NCI-H2227 treated with DMSO at 0.1 percent for 48 hours (cell line): ENCODE measurements at places on chromosomes 1 and 21.

DNA sequence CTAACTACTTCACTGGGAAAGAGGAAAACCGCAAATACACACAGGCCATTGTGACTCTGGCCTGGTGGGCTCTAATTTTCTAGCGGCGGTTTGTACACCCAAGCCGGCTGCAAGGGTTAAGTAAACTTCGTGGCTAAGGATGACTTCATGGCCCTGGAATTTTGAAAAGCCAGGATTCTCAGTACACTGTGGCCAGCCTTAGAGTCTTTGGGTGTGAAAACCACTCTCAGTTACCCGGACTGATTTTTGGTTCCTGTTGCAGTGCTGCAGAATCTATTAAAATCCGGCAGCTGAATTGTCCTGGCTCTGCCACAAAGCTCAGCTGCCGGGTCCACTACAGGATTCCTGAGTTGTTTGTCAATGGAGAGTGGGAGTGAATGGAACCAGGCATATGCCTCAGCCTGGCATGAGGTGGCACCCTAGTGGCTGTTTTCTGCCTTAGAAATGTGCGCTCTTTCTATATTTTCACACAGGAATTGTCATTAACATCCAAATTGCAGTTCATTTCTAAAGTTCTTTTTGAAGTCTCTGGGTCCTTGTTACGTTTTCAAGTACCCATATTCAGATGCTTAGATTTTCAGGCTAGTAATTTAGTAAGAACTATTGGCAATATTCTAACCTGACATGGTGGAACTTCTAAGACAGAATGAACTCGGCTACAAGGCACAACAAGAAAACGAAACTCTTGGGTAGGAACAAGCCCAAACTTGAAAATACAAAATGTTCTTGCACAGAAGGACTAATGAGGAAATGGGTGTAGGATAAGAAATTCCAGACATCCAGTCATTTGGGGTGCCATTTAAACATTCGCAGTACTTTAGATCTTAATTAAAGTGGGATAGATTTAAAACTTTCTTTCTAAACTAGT, 255.9 kb downstream of the NFIA start:
- DNase-seq = peak; percentile 65

DNA sequence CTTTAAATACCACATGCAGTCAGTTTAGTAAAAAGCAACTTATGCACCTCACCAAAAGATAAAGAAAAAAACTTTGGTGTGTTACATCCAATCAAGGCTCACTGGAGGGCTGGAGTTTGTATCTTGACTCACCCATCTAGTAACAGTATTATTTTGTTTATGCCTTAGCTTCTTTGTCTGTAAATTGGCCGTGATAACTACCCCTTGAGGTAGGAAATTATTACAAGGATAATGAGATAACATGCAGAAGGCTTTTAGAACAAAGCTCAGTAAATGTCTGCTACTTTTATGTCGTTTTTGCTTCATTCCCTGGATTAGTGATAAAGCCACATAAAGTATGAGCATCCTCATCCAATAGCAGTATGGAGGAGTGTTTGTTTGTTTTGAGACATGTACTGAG, 94.8 kb downstream of the ATP5PO start:
- DNase-seq = no peak

DNA sequence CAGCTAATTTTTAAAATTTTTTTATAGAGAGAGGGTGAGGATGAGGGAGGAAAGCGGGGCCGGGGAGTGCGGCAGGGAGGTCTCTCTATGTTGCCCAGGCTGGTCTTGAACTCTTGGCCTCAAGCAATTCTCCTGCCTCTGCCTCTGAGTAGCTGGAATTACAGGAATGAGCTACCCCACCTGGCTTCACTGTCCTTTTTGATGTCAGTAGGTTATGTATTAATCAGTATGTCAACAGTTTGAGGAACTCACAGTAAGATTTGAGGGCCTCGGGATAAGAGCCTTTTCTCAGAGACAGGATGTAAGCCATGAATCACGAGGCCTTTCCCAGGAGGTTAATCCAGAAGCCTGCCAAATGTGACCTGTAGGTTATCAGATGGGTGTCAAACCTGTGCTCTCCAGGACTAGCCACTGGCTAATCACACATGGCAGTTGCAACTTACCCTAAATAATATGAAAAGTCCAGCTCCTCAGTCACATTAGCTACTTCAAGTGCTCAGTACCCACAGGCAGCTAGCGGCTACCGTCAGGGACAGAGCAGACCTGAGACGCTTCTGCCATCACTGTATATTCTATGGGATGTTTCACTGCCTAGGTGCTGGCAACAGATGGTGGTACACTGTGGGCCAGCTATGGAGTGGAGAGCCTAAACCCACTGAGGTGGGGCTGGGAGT, 33.1 kb downstream of the TRIM67 start:
- DNase-seq = no peak

DNA sequence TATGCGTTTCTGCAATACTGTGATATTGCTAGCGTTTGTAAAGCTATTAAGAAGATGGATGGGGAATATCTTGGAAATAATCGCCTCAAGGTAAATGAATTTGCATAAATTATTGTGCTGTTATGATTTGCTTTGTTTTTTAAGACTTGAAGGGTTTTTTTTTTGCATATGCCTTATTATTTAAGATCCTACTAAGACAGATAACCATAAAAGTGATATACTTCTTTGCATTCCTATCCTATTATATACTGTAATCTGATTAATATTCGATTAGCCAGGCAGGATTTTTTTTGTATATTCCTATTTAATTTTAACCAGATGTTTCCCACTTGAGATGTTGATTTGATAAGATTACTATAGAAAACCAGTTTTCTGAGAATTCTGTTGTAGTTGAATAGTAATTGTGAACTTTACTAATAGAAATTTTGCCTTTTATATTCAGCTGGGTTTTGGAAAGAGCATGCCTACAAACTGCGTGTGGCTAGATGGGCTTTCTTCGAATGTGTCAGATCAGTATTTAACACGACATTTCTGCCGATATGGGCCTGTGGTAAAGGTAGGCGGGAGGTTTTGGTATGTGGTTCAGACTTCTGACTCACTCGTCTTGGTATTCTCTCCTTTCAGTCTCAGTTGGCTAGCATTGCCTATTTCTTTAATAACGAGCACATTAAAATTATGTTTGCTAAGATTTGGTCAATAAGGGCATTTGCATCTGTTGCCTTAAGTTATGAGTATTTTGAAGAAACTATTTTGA, 56.8 kb downstream of the ZBTB17 start:
- DNase-seq = no peak

- no peak for DNase-seq
These were observed 45.3 kb upstream of the ITPKB start for GRCh38 chr1:226784081-226785049.

DNA sequence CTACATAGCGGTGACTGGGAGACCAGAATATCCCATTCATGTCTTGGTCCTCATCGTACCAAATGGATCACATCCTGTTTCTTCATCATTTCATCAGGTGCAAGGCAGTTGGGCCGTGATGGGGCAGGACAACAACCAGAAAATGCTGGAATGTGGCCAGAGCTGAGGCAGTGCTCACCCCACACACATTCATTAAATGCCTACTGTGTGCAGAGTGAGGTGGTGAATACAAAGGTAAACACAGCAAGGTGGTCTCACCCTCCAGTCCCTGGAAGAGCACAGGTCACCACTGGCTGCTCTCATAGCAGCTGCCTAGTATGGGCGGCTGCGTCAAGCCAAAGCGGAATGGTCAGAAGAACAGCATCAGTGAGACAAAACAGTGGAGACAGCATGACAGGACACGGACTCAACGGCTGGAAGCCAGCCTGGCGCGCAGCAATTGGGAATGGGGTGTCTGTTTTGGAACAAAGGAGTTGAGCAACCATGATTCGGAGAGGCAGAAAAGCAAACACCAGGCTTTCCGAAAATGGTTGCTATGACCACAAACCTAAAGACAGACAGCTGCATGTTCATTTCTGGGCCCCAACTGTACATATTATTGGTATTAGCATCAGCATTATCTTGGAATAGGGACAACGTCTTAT, 5.6 kb upstream of the ADAMTSL4 start:
- DNase-seq = no peak
